ENCODE measurements at places on chromosomes 12 and 14.
A peak's percentile ranks its signal among the peaks of the same experiment; 100 is the strongest.

DNA sequence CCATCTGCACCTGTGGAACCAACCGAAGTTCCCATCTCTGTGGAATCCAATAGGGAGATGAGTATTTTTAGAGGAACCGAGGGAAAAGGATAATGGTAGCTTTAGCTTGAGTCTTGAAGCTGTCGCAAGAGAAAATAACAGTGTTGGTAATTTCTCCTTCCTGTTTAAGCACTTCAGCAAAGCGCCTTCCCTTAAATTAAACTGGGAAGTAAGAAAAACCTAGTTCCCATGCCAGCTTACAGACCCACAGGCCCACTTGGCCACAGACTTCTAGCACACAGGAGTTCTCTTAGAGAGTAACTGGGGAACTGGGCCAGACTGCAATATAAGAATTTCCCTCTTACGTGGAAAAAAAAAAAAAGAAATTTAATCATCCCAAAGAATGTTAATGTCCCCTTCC lies 223.8 kb downstream of the EFCAB11 start:
- no peak for DNase-seq

GRCh38 chr14:67644428-67644827 lies 24.7 kb downstream of the ARG2 start:
- DNase-seq = no peak

DNA sequence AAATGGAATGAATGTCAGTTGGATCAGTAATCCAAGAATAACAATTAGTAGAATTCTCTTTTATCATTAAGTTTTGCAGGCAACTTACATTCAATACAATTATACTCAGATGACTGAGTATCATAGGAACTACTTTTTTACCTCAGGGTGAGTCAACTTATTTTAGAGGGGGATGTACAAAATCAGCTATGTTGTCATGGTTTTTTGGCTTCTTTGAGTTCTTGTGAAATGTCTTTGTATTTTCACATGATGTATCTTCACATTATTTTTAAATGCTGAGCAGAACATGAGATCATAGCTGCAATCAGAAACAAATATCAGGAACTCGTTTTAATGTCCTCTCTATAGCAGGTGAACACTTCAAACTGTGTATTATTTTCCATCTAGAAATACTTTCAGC lies 65.3 kb upstream of the PTPRR start:
- no peak for DNase-seq

GRCh38 chr12:65327207-65328076 lies 49.0 kb downstream of the MSRB3 start:
- DNase-seq = no peak

GRCh38 chr14:52277552-52277951 lies 10.1 kb downstream of the PTGDR start:
- no peak for DNase-seq

DNA sequence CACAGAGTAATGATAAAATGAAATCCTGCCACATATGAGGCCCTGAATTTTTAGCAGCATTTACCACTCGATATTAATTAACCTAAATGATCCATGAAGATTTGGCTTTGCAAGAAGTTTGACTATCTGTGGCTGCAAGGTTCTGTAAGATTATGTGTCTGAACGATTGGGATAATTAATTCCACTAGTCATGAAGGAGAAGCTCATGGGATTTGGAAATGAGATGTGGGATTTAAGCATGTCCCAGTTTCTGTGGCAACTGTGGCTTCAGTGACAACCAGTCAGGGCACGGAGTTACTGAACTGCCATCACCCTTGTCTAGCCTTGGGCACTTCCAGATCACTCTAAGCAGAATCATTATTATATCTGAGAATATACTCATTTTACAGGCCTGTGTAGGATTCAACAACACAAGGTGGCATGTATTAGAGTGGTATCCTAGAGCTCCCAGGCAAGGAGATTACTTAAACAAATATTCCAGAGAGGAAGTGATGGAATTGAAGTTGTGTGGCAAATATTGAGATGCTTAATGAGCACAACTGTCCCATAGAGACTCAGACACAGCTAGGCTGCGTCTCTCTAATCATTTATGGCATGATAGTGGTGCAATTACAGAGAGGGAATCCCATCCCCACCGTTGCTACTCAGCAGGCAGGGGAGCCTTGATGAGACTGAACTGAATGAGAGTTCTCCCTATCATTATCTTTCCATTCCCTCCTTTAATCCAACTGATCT lies 205.0 kb upstream of the KRR1 start:
- no peak for DNase-seq

- no peak for DNase-seq
These were observed at the start of gene NYNRIN for GRCh38 chr14:24398653-24399446. TSS of gene NYNRIN (plus strand) at chr14:24399003. CDS start at chr14:24399247, 244 bp downstream.

DNA sequence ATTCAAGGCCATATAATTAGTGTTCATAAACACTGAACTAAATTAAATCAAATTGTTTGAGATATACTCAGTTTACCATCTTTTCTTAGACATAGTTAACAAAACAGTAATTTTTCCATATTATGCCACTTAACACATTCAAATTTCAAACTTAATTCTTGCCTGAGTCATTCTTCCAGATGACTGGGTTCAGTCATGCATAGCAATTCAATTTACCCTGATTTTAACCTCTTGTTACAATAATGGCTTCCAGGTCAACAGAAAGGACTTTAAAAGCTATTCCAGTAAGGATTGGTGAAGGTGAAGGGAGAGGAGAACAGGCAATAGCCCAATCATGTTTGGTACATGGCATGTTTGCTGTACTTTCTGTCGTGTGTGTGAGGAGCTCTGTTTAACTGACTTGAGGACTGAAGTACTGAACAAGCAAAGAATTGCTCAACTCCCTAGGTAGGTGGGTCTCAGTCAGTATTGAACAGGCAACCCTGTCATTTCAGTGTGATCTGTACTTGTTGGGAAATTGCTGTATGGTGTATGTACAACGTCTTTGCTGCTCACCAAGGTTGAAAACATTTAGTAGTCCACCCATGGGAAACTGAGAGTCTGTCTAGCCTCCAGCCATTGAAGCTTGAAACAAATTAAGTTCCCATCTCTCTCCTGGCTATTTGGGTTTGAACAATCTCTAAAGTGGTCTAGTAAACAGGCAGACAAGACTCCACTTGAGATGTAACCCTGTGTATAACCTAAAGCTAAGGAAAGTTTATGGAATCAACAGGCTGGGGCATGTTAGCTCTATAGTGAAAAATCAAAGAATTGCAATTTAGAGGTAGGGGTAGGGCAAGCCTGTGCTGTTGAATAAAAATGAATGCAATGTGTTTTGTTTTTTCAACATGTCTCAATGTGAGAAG lies 327.2 kb downstream of the BTG1 start:
- DNase-seq = no peak

- DNase-seq = no peak
These were observed 289.9 kb upstream of the KITLG start for GRCh38 chr12:88870000-88870737.

DNA sequence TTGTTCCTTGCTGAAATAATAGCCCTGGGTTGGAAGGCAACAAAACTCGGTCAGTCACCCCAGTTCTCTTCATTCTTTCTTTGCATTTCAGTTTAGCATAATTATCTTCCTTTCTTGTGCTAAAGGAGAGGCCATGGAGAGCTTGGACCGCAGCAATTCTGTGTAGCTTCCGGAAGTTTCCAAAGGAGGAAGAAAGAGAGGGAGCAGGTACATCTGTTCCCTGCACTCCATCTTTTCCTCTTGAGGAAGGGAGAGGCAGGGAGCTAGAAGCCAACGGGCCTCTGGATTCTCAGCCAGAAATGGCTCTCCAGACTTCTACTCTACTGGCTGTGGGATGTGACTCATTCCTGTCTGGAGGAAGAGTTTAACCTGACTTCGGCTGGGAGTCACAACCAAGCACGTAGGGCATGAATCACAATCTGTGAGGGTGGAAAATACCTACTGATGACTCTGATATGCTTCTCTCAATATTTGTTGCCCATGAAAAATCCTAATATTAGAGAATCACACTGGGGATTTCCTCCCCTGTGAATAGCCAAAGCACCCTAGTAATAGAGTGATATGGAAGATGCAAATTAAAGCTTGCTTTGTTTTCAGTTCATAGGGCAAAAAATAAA lies 17.0 kb downstream of the ANO6 start:
- peak; percentile 5 for DNase-seq

GRCh38 chr12:62720661-62721330 lies 214.2 kb downstream of the PPM1H start:
- no peak for DNase-seq

GRCh38 chr12:1418144-1418543 lies 176.2 kb downstream of the FBXL14 start:
- DNase-seq = no peak

DNA sequence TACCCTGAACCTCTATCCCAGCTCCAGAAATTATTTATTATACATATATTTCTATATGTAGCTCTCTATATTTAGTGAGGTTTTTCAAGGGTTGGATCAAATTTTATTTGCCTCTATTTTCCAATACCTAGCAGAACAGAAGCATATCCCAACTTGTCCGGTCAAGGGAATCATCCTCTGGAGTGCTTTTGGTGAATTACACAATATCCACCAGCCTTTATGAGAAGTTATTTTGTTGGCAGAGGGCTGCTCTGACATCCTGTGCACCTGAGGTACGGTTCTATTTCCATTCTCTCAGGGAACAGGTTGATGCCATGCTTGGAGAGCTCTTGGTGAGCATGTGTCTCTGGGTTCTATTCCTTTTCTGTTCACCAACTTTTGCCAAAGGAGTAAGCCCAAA lies 1056.4 kb downstream of the GALC start:
- DNase-seq = no peak

DNA sequence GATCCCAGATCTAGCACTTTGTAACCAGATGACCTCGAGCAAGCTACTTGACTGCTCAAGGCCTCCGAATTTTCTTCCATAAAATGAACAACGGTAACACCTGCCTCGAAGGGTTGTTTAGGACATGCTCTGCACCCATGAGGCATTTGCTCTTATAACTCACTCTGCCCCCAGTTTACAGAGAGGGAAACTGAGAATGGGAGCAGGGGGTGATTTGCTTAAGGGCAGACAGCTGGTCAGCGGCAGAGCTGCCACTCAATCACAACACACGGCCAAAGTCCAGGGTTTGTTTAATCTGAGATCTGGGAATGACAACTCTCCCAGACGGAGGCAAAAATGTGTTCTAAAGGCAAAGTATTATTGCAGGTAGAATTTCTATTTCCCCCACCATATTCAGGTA lies 156.3 kb downstream of the RIMBP2 start:
- no peak for DNase-seq

DNA sequence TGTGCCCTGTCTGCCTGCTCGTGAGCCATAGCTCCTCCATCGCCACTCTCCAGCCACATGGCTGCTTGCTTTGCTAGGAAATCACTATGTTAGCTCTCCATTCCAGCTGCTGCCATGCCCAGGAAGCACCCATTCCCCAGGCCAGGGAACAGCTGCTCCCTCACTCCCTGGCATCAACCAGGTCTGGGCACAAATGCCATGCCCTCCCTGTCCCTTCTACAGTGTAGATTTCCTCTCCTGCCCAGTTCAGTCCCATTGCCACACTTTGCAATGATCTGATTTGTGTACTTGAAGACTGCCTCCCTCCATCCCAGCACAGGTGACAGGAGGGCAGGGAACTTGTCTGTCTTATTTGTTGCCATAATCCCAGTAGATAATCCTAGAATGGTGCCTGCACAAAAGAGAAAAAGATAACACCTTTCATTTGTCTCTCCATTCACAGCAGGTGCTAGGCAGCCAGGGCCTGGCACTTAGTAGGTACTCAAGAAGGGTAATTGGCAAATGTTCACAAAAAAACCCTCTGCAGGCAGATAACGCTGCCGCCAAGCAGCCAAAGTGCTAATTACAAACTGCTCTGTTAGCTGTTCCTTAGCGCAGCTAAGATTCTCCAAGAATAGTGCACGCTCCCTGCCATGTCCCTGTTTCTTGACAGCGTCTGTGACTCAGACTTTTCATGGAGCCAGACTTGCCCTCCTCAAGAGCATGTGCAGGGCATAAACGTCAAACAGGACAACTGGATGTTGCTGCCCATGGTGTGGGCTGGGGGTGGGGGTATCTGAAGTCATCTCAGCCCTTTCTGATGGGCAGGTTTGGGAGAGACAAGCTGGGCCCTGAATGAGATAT lies 69.1 kb downstream of the ARL6IP4 start:
- DNase-seq = no peak

DNA sequence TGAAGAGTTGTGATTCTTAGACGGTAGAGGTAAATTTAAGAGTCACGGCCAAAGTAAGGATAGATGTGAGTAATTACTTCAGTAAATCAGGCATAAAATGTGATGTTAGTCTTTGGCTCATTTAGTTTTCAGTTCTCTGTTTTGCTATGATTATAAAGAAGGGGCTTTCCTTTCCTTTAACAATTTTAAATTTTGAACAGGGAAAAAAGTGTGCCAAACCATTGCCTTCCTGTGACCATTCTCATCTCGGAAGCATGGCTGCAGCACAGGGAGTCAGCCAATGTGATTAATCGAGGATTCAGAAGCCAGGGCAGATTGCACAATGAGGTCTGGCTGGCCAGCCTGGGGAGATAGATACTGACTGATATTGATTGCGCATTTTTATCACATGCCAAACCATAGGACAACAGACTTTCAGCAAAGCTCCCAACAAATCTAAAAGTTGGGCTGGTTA lies 480.2 kb upstream of the PRICKLE1 start:
- DNase-seq = no peak

All from stimulated activated CD8-positive, alpha-beta memory T cell treated with anti-CD3 and anti-CD28 coated beads, Interleukin-15, amount 100 ng/mL, for 4 hours (primary cell).